ENCODE measurements at places on chromosomes 7 and 10.
A peak's percentile ranks its signal among the peaks of the same experiment; 100 is the strongest.

DNA sequence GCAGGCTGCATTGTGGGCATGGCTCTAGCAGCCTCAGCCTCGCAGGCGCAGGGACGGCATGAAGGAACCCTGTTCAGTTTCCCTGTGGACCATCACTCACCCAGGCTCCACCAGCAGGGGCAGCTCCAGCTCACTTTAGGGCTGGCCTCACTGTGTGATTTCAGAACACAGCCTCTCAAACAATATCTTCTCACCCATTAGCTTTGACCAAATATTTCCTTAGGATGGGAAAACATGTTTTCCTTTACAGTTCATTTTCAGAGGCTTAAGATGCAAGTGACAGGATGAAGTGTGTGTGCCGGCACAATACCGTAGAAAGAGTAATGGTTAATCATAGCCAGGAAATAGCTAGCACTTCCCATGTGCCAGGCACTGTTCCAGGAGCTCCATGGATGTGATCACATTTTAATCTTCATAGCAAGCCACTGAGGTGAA is 58.2 kb downstream of the LANCL2 start:
- DNase-seq = no peak

- DNase-seq = peak; percentile 91
Observed at GRCh38 chr10:90871766-90872647, at the start of gene RPP30. Gene RPP30, plus strand, starts transcription at chr10:90871974. Its CDS starts 13 bp downstream, at chr10:90871987.

DNA sequence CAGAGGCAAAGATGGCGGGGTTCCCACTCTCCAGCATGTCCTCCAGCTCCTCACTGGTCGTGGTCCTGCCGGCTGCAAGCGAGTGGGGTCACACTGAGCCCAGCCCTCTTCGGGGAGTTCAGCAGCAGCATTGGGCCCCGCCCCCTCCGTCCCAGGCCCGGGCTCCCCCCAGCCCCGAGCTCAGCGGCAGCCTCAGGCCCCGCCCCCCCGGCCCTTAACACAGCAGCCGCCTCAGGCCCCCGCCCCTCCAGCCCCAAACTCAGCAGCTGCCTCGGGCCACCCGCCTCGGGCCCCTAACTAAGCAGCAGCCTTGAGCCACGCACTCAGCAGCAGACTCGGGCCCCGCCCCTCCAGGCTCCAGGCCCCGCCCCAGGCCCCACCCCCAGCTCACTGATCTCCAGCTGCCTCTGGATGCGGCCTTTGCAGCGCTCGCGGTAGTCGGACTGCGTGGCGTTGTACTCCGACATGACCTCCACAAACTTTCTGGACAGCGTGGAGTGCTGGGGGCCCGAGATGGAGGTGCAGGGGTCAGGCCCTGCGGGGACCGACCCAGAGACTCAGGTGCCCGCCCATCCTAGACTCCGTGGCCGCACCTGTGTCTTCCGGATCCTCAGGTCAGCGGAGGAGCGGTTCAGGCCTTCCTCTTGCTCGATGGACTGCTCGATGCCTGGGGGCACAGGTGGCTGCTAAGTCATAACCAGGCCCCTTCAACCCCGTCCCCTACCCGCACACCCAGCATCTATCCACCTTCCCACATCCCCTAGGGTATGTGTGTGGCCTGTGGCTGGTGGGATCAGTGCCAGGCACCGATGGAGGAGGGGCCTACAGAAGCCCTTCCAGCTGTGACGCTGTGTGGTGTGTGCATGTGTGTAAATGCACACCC is 15.5 kb downstream of the STX1A start:
- DNase-seq = peak; percentile 96

GRCh38 chr10:120950051-120950561 is 98.9 kb downstream of the WDR11 start:
- no peak for DNase-seq

- DNase-seq = no peak
Observed at GRCh38 chr10:106820579-106820978, 343.9 kb downstream of the SORCS1 start.

- peak; percentile 82 for DNase-seq
Observed at GRCh38 chr7:51067757-51068156, 248.9 kb downstream of the COBL start.

DNA sequence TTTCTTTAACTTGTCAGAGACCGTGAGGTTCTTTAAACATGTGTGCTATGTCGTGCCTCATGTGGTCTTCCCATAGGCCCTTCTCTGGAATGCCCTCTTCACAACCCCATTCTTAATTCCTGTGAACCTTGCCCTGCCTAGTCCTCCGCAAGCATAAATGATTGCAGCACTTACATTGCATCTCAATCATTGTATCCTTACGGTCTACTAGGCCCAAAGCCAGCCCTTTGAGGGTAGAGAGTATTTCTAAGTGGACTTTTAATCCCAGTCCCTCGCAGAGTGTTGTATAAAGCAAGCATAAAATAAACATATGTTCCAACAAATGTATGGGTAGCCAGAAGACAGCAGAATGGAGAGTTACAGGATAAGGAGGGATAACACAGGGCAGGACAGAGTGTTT is 92.1 kb upstream of the FAM133B start:
- peak; percentile 55 for DNase-seq

- DNase-seq = peak; percentile 35
Observed at GRCh38 chr10:63666836-63667383, 145.7 kb downstream of the REEP3 start.

GRCh38 chr7:155482511-155483183 is 24.7 kb downstream of the EN2 start:
- DNase-seq = no peak

DNA sequence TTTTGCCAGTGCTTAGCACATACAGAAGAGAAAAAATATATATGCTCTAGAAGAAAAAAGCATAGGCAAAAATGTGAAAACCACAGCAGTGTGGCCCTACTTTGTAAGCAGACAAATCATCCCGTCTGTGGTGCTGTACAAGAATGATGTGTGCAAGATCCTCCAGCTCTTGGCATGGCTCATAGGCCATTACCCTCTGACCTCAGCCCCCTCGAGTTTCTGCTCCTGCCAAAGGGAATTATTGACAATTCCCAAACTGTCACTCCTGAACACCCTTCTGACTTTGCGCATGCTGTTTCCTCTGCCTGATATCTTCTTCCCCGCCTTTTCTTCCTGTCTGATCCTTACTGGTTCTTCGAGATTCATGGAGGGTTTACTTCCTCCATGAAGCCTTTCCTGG is 27.1 kb downstream of the PLA2G12B start:
- DNase-seq = no peak

- DNase-seq = peak; percentile 33
Observed at GRCh38 chr7:5431560-5432015, 8.0 kb upstream of the TNRC18 start.

GRCh38 chr7:73904219-73905137 is 43.5 kb downstream of the TMEM270 start:
- DNase-seq = peak; percentile 67

DNA sequence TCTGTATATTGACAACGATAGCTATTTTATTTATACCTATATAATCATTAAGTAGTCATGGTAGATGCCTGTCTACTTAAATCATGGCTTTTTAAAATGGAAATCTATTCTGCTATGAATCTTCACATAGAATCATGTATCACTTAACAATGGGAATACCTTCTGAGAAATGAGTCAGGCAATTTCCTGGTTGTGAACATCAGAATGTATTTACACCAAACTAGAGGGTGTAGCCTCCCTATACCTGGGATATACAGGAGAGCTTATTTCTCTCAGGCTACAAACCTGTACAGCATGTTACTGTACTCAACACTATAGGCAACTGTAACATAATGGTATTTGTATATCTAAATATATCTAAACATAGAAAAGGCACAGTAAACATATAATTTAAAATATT is 502.3 kb downstream of the ZWINT start:
- no peak for DNase-seq

DNA sequence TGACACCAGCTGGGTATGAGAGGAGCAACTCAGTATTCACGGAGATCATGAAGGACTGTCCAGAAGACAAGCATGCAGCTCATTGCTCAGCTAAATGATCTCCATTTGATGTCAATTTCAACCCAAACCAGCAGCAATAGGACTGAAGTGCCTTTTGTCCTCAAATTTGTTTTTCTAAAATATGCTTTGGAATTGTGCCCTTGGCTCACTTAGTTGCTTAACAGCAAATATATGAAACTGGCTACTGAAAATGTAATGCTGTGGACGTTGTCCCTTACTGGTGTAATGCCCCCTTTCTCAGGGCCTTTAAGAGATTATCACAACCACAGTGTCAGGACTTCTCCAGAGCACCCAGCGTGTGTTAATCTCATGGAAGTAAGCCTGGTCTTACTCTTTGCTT is 236.2 kb downstream of the SKIDA1 start:
- no peak for DNase-seq

DNA sequence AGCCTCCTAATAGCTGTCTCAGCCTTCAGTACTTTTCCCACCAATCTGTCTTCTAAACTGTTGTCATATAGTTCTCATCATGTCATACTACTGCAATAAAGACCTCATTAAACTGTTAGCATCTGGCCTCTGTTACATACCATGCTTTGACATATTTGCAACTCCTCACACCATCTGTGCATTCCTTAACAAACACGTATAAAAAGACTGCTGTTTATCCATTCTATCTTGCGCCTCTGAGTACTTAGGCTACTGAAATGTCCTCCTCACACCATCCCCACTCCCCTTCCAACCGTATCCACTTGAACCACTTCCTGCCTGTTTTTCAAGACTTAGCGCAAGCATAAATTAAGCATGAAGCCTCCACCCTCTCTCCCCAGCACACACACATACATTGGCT is 41.6 kb downstream of the SLC16A9 start:
- DNase-seq = peak; percentile 24

DNA sequence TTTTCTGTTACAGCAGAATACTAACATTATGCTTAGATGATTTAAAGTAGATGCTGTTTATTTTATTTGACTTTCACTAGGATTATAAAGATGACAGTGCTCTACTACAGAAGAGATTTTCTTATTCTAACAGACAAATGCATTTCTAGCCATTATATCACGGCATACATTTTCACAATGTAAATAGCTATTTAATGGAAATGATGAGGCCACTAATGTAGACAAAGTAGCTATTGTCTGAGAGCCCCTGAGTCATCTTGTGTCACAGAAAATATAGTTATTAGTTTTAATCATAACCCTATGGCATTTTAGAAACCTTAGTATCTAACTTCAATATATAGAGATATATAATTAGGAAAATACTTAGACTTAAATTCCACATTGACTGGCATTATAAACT is 158.0 kb upstream of the AHR start:
- no peak for DNase-seq

GRCh38 chr7:36135700-36136099 is 17.4 kb upstream of the EEPD1 start:
- no peak for DNase-seq

- DNase-seq = peak; percentile 5
Observed at GRCh38 chr10:17838080-17838648, 29.0 kb downstream of the MRC1 start.

GRCh38 chr10:5533098-5533731 is 8.5 kb downstream of the CALML3 start:
- no peak for DNase-seq

DNA sequence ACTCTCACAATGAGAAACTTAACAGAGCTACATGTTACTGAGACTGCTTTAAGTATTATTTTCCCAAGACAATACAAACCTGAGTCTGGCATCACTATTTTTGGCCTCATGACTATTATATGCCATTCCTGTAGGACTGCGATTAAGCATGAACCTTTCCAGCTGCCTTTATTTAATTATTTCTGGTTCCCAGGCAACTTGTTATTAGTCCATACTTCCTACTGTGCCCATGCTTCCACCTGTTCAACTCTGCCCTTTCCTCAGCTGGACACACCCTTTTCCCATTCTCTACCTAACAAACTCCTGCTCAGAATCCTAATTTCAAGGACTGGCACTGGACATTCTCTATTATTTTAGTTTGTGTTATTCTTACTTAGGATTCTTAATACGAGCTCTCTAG is 8.1 kb upstream of the CROT start:
- DNase-seq = no peak

- DNase-seq = no peak
Observed at GRCh38 chr7:2807845-2808772, 36.0 kb downstream of the GNA12 start.

DNA sequence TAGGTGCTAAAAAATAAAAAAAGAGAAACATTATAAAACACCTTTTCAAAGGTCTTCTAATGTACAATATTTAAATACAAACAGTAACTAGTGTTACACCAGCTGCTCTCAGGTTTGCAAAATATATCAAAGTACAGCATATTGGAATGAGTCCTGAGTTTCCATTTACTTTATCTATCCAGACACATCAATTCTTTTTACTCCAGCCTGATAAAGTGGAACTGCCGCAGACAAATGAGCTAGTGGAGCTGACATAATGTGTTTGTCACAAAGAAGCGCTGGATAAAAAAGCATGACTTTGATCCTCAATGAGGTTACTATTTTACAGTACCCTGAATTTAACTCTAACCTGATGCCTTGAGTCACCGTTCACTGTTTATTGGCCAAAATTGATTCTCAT is 1243.1 kb downstream of the GATA3 start:
- no peak for DNase-seq

DNA sequence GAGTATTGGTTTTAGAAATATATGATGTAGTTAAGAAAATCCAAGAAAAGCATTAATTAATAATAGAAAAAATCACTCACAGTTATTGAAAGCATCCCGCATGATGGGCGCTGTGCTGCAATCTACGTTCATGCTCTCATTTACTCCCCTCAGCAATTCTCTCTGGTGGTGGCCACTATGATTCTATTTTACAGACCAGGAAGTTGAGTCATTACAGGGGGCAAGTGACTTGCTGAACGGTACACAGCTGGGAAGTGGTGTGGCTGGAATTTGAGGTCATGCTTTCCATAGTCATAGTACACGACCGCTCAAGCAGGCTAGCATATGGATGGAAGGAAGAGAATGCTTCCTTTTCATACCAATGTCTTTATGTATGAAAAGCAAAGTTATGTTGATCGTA is 117.4 kb downstream of the TES start:
- DNase-seq = no peak

- peak; percentile 21 for DNase-seq
Observed at GRCh38 chr10:94546901-94547185, 1.3 kb downstream of the HELLS start.

GRCh38 chr10:23345861-23346260 is 1.3 kb upstream of the C10orf67 start:
- peak; percentile 24 for DNase-seq

- peak; percentile 99 for DNase-seq
Observed at GRCh38 chr10:37976091-37976879, at the start of gene ZNF25. Gene ZNF25, minus strand, starts transcription at chr10:37976647. Its CDS starts 4,925 bp downstream, at chr10:37971722.

DNA sequence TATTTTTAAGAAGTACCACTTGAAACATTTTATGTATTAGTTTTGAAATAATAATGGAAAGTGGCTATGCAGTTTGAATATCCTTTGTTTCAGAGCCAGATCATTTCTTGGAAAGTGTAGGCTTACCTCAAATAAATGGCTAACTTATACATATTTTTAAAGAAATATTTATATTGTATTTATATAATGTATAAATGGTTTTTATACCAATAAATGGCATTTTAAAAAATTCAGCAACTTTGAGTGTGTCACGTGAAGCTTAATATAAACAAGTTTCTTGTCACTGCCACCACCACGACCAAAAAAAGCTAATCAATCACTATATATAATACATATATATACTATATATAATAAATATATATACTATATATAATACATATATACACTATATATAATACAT is 4.8 kb downstream of the IL6 start:
- DNase-seq = no peak
